ENCODE measurements at places on chromosomes 16 and 17.

DNA sequence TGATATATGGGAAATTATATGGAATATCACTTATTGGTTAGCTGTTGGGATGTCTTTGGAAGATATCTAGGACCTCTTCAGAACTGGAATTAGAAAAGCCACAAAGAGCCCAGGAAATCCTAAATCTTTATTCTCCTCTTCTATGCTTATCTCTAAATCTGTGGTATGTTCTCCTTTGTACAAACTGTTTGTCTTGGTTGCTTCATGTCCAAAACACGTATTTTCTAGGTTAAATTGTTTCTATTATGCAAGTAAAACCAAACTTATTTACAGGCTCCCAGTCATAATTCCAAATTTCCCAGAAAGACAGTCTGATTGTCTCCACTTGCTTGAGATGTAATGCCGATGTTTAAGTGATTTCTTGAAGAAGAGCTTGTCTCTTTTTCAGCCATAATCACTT, 650.9 kb downstream of the CDH11 start:
- no peak for DNase-seq

DNA sequence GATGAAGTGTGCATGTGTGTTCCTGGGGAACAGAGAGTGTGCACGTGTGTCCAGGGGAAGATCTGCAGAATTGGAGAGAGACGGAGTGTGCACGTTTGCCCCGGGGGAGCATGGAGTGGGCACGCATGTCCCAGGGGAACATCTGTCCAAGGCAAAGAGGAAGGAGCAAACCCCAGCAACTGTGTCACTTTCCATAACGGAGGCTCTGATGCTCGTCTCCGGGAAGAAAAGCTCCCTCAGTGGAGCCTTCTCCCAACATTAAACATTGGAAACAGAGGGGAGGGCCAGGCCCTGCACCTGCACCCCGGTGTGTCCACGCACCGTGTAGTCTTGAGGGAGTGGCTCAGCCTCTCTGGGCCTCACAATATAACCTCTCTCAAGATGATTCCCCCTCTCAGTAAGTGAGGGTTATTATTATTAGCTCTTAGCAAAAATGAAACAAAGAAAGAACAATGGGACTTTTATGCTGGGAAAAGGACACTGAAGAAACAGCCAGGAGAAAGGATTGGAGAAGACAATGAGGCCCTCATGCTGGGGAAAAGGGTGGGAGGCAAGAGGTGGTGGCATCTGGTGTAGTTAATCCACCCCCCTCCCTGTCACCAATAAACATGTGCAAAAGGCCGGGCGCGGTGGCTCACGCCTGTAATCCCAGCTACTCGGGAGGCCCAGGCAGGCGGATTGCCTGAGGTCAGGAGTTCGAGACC, 7.6 kb downstream of the RAB40B start:
- DNase-seq, result no peak

DNA sequence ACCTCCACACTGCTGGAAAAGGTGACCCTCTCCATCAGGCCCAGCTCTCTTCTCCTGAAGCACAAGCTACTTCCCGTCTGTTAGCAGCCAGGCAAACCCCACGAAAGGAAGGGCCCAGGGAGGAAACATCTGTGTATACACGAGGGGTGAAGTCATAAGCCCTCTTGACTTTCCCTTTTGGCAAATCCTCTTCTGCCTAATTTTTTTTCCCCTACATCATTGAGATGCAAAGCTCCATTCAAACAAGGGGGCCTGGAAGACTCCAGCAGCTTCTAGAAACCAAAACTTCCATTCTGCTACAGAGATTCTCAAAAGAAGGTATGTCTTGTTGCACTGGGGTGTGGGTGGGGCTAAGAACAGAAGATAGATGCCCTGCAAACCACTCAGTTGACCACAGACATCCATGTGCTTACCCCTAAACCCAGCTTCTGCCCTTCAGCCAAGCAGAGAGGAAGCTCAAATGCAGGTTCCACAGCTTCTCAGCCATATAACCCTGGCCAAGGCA, 145.6 kb upstream of the RCVRN start:
- DNase-seq, result no peak

- DNase-seq, result no peak
Observed at GRCh38 chr17:70772761-70773160, 603.4 kb downstream of the KCNJ2 start.

DNA sequence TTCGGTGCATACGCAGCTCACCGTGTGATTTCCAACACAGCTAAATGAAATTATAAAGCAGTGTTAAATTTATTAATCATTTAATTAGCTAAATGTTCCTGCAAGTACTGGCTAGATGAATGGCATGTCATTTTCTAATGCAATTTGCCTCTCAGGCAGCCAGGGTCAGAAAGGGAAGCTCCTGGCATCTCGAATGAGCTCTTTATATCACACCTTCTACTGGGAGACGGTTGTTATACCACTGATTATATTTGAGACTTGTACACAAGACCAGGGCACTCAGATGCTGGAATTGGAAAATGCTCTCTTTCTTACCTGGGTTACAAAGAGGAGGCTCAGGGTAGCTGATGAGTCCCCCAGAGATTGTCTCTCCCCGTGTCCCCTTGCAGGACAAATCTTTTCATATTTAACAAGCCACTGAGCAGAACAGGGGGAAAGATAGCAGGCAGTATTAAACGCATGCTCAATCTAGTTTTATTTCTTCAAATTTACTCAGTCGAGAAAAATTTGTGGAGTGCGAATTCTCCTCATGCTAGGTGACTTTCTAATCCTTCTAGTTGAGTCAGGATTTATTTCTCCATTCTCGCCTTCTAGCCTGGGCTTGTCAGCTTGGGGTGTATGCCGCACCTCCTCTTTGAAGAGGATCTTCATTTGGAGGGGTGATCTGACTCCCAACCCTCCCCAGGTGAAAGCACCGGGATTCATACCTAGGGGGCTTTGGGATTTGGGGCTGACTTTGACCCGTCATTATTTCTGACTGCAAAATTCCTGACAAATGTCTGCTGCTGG, 441.1 kb downstream of the MAF start:
- no peak for DNase-seq

- no peak for DNase-seq
Observed at GRCh38 chr17:55969562-55970324, 183.5 kb upstream of the ANKFN1 start.
